Panc1 (cell line): ENCODE measurements at places on chromosomes 6 and 20.
A peak's percentile ranks its signal among the peaks of the same experiment; 100 is the strongest.

DNA sequence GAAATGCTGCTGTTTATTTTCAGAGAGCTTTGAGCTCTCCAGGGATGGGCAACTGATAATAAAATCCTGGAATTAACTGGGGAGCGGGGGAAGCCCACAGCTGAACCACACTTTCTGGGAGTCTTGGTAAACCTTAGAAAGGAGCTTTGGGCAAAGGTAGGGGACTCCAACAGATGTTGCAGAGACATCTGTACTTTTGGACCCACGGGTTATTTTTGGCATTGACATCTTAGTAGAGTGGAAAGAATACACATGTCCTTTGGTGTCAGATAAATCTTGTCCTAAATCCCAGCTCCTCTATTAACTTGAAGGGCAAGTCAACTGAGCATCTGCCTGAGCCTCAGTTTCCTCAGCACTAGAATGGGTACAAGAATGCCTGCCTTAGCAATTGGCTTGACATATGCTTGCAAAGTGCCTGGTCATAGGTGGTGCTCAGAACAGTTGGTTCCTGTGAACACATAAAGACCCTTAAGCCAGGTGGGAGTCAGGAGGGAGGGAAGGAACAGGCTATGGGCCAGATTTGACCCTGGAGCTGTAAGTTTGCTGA is 5.8 kb downstream of the SLC22A3 start:
- no peak for DNase-seq
- H3K4me1 ChIP-seq: no peaks in the 10 kb centered on the region
- H3K36me3 ChIP-seq: no peaks in the 10 kb centered on the region
- no peak overlapping the region for H3K27ac ChIP-seq

- no peaks in the 10 kb centered on the region for H3K36me3 ChIP-seq
- no peak overlapping the region for H3K27ac ChIP-seq
- no peak for DNase-seq
- H3K4me1 ChIP-seq: no peaks in the 10 kb centered on the region
Observed at GRCh38 chr20:47406849-47407682, 50.6 kb upstream of the ZMYND8 start.

DNA sequence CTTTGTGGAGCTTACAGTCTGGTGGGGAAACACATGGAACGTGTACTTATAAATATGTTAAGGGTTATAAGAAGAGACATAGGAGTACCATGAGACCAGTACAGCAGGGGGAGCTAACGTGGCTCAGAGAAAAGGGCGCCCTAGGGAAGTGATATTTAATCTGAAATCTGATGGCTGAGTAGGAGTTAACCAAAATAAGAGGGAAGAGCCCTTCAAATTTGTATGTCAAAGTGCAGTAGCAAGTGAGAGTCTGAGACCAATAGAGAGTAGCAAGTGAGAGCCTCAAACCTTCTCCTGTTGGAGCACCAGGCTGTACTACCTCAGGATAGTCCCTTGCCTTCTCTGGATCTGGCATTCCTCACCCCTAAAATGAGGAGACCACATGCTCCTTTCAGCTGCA is 6.1 kb upstream of the PKIG start:
- H3K36me3 ChIP-seq: no peaks in the 10 kb centered on the region
- no peak for DNase-seq
- no peak overlapping the region for H3K4me3 ChIP-seq
- H3K27me3 ChIP-seq: no peaks in the 10 kb centered on the region

DNA sequence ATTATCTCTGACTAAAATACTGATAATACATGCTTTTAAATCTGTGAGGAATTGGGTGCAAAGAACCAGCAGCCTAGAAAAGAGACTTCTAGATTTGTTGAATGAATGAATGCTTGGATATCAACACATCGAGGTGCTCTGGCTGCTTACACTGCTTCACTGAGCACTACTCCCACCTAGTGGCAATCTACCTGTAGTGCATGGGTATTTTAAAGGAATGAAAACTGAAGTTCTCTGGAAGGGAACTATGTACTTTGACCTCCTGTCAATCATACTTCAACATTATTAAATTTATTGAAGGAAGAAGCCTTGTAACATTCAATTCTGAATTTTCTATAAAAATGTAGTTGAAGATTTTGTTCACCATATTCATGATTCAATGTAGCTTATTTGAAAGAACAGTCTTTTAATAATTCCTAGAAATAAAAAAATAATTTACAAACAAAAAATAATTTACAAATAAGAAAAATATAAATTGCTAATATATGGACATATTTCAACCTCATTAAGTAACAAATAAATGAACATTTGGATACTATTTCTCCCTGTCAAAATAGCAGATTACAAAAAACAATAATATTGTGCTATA is 111.2 kb upstream of the MMS22L start:
- H3K27me3 ChIP-seq: no peaks in the 10 kb centered on the region; the same call in 1 of the 2 replicates
- DNase-seq: peak; percentile 47
- no peak overlapping the region for H3K4me3 ChIP-seq
- no peaks in the 10 kb centered on the region; the same call in 1 of the 2 replicates for H3K36me3 ChIP-seq

GRCh38 chr6:66605971-66606370 is 898.9 kb upstream of the EYS start:
- no peak overlapping the region for H3K4me3 ChIP-seq
- H3K27me3 ChIP-seq: no peaks in the 10 kb centered on the region
- no peak overlapping the region for H3K27ac ChIP-seq
- no peaks in the 10 kb centered on the region for H3K36me3 ChIP-seq
- DNase-seq: no peak
- H3K4me1 ChIP-seq: no peaks in the 10 kb centered on the region
